H9 (cell line): ENCODE measurements at places on chromosomes 4 and X. TPM values are rescaled to one million over a fixed set of nuclear protein-coding genes. Genes with fewer than 3 reads are reported as not detected.

Gene GASK1B
- not detected in 2 replicates for total RNA-seq

Gene NEXMIF
- total RNA-seq = 0.22 and 0.29 TPM in 2 replicates

Gene TKTL2
- not detected in 2 replicates for total RNA-seq

Gene RAB9B
- 0.15 and 0.31 TPM in 2 replicates for total RNA-seq

Gene MAGED4B
- total RNA-seq = 111 and 118 TPM in 2 replicates

DNA sequence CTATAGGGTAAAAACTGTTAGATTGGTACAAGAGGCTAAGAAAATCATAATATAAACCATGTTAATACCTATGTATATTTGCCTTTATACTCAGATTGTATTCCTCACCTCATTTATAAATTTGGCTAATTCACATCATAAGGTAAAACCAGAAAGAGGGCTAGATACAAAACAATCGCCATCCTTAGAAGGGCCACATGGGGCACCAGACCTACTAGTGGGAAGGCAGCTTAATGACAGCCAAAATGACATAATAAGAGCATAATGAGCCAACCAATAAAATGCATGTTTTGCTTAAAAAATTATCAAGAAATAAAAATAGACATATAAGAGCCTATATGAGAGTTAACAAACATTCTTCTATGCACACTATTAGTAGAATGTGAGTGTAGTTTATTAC is 107.3 kb upstream of the PRDX4 start:
- no peak for DNase-seq
- H3K27me3 ChIP-seq = no peaks in the 10 kb centered on the region
- H3K4me1 ChIP-seq = no peaks in the 10 kb centered on the region
- H3K27ac ChIP-seq = no peak overlapping the region
- H3K4me3 ChIP-seq = no peak overlapping the region
- H3K36me3 ChIP-seq = peaks cover 6% of the 10 kb centered on the region; the same call in 2 of the 3 replicates

GRCh38 chrX:129930941-129931410 is 25.0 kb downstream of the UTP14A start:
- H3K27ac ChIP-seq = no peak overlapping the region
- peak overlapping the region; percentile 86 for H3K4me3 ChIP-seq
- no peak for DNase-seq
- 0 out of 2 replicates have a peak, but pooled peaks cover 2% of the 10 kb centered on the region for H3K4me1 ChIP-seq
- H3K36me3 ChIP-seq = peaks cover 20% of the 10 kb centered on the region; the same call in 2 of the 3 replicates
- H3K27me3 ChIP-seq = peaks cover 31% of the 10 kb centered on the region

GRCh38 chr4:7070729-7071511 is 3.1 kb upstream of the GRPEL1 start:
- H3K27me3 ChIP-seq = no peaks in the 10 kb centered on the region; the same call in 1 of the 2 replicates
- H3K27ac ChIP-seq = no peak overlapping the region
- H3K36me3 ChIP-seq = peaks cover 6% of the 10 kb centered on the region
- DNase-seq = peak; percentile 93

- no peaks in the 10 kb centered on the region for H3K27me3 ChIP-seq
- no peaks in the 10 kb centered on the region for H3K36me3 ChIP-seq
- no peak overlapping the region for H3K27ac ChIP-seq
- DNase-seq = no peak
- H3K4me3 ChIP-seq = no peak overlapping the region
Measured at GRCh38 chr4:91279899-91280298, 1023.9 kb upstream of the GRID2 start.

DNA sequence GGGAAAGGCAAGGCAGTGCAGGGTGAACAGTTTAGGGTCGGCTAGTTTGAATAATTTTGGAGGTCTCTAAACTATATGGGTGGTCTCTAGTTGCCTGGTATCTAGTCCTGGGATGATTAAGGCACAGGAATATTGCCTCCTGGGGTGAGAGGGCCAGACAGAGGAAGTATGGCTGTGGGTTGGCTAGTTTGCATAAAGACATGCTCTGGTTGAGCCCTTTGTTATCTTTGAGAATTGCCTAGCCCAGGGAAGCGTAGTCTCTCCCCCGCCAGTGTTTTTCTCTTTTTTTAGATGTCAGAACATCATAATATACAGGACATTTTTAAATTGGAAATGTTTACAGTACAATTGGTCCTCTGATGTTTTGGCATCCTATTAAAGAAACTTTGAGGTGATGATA is 163.5 kb downstream of the PWWP3B start:
- no peaks in the 10 kb centered on the region for H3K27me3 ChIP-seq
- no peak overlapping the region for H3K27ac ChIP-seq
- no peak overlapping the region for H3K4me3 ChIP-seq
- no peak for DNase-seq
- H3K36me3 ChIP-seq = peaks cover 11% of the 10 kb centered on the region

DNA sequence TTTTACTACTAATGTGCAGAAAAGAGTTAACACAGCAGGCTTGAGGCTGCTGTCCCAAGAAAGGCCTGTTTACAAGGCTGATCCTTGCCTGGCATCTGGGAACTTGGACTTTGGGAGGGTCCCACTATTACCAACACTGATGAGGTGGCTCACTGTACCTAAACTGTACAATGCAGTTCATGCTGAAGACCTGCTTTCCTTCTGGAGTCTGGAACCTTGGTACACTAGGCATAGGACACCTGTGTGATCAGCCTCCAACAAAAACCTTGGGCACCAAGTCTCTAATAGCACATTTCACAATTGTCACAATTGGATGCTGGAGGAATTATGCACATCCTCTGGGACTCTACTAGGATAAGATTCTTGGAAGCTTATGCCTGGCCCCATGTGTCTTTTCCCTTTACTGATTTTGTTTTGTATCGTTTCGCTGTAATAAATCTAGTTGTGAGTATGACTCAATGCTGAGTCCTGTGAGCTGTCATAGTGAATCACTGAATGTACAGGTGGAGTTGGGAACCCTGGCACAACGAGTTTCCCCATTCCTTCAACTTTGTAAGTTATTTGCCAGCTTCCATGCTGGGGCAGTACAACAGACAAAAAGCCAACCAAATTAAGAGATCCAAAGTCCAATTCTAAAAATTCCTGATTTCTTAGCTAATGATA is 45.9 kb downstream of the TEC start:
- DNase-seq = no peak
- H3K27me3 ChIP-seq = no peaks in the 10 kb centered on the region
- no peak overlapping the region for H3K27ac ChIP-seq

GRCh38 chr4:42710329-42710728 is 53.4 kb upstream of the ATP8A1 start:
- H3K36me3 ChIP-seq = no peaks in the 10 kb centered on the region; the same call in 2 of the 3 replicates
- no peak for DNase-seq
- H3K27me3 ChIP-seq = no peaks in the 10 kb centered on the region
- peaks cover 4% of the 10 kb centered on the region; the same call in 1 of the 2 replicates for H3K4me1 ChIP-seq
